ENCODE measurements at places on chromosomes 5 and 9. TPM values are rescaled to one million over a fixed set of nuclear protein-coding genes. Genes with fewer than 3 reads are reported as not detected.

The GCNT1 gene
- total RNA-seq = 86.3 TPM

DNA sequence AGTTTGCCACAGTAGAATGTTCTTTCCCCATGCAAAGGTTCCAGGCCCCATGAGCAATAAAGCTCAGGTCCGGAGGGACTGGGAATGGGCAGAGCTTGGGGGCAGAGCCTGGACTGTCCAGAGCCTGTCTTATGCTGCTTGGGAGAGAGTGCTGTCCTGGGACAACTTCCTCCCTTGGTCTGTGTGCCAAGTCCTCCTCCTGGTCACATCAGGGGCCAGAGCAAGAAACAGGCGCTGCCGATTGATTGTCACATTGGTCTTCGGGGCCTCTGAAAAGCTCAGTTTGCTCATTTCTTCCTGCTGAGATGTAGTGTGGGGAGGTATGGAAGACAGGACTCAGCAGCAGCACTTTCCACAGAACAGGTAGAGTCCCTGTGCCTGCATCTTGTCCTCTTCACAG is 54.0 kb upstream of the FCN1 start:
- DNase-seq = no peak

The PCDHA9 gene
- total RNA-seq = not detected

The TSSK1B gene
- not detected for total RNA-seq

DNA sequence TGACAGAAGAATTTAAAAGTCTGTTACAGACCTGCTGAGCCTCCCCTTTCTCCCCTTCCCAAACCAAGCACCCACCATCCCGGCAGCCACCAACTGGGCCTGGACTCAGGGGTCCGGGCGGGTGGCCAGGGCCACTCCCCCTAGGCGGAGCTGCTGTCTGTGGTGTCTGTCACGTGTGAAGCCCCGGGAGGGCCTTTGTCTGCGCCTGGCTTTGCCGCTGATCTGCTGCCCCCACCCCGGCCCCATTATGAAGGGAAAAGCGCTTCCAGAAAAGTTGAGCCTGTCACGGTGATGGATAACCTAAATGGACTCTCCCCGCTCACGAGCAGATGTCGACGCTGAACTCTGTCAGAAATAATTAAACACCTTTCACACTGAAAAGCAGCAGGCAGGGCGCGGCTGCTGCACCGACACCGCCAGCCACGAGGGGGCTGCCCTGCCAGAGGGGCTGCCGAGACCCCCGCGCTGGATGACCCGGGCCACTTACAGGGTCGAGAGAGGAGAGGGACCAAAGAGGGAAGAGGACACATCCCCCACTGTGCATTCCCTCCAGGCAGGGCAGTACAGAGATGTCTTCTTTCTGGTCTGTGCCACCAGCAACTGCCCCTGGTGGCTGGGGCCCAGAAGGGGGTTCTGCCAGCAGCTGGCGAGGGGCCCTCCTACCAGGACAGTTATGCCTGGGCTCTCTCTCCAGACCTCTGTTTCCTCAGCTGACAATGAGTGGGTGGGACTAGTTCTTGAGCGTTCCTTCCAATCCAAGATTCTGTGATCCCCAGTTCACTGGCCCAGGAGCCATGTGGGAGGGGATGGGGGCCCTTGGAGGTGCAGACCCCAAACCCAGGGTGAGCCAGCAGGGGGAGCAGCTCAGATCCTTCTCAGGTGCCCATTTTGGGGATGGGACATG is 36.0 kb upstream of the BARHL1 start:
- DNase-seq = peak; percentile 30

The FAM53C gene
- total RNA-seq = 27.4 TPM

DNA sequence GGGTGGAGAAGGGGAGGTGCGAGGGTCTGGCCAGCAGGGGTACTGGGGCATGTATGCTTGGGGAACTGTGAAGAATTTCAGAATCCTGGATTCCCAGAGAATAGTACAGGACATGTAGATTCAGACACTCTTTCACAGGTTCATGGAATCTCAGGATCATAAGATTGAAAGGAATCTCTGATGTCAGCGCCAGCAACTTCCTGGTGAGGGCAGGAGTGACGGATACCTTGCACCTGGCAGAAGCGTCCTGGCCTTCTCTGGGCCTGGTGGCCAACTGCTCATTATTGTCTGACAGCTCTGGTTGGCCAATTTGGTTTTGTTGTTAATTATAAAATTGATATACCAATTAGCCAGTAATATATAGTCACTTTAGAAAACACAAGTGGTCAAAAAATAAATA is 6.9 kb downstream of the GM2A start:
- no peak for DNase-seq

- no peak for DNase-seq
Measured at GRCh38 chr9:114757395-114757794, 48.4 kb downstream of the TNFSF15 start.

The IL9 gene
- not detected for total RNA-seq

GRCh38 chr5:1733369-1733768 is 66.3 kb downstream of the MRPL36 start:
- no peak for DNase-seq

- no peak for DNase-seq
Measured at GRCh38 chr5:109692852-109693251, 3.1 kb downstream of the MAN2A1 start.

GRCh38 chr9:19379697-19380046 is 364 bp downstream of the RPS6 start:
- DNase-seq = peak; percentile 31

The ACTBL2 gene
- total RNA-seq = 9.3 TPM

DNA sequence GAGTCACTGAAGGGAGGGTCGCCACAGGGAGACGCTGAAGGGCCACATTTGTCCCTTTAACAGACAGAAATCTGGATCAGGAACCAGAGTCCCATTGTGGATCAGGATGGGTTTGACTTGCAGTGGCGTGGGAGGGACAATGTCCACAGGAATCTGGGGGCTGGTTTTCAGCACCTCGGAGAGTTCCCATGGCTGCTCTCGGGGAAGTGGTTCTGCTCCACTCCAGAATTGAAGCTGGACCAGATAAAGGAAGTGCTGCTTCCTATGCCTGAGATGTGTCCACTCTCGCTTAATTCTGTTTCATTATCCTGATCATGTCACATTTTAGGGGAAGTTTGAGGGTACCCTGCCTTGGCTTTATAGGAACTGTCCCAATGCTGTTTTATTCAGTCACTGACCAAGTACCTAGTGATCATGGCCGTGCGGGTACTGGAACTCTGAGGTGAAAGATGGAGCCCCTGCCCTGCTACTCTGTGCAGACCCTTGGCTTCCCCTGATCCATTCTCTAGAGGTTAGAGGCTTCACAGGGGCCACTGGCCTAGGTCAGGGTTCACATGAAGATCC is 28.7 kb downstream of the ENHO start:
- peak; percentile 48 for DNase-seq

DNA sequence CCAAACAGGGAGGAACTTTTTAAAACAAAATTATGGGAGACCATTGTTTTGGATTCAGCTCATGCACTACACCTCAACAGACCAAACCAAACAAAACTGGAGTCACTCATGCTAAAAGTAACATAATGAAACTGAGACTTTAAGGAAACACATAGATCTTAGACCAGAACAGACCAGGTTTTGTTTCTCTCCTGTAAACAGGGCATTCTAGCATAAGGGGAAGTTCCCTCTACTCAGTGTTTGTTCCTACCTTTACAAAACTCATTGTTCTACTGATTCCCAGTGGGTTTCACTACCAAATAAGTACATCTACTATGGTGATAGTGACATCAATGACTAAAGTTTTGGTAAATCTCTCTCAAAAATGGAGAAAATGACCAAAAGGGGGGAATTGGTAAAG is 1103.6 kb upstream of the EDIL3 start:
- no peak for DNase-seq

The CDKN2B-AS1 gene
- 9.2 TPM for total RNA-seq

- peak; percentile 55 for DNase-seq
Measured at GRCh38 chr9:113309204-113309813, 6.1 kb upstream of the RNF183 start.

DNA sequence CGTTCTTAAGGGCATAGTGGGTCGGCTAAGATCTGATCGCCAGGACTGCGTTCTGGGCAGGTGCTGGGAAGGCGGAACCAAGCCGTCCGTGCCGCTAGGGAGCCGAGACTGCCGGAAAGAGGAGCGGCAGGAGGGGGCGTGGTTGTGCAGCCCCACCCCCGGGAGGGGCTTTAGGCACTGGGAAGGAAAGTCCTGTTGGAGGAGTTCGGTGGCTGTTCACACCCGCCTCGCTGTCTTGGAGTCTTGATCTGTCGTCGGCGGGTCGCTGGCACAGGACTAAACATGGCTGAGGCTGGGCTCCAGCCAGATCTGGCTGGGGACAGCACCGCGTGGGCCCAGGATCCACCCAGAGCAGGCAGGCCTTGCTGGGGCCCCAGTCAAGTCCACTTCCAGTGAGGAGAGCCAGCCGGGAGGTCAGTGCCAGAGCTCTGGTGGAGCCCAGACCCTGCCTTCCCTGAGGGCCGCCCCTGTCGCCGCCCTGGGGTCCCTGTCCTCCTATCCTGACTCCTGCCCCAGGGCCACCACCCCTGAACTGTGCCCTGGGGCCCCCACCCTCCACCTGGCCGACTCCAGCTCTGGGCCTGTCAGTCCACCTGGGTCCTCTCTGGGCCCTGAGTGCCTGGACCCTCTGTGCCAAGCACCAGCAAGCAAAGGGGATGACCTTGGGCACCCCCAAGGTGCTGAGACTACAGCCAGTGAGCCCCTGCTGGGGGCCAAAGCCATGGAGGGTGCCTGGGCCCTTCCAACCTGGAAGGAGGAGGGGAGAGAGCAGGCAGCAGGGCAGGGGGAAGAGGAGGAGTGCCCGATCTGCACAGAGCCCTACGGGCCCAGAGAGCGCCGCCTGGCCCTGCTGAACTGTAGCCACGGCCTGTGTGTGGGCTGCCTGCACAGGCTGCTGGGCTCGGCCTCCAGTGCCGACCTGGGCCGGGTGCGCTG is 4.5 kb downstream of the RNF208 start:
- no peak for DNase-seq

GRCh38 chr5:177320879-177321278 is 9.2 kb upstream of the MXD3 start:
- no peak for DNase-seq

- no peak for DNase-seq
Measured at GRCh38 chr5:145598983-145599382, 236.2 kb downstream of the PRELID2 start.

The MYMK gene
- total RNA-seq = not detected

DNA sequence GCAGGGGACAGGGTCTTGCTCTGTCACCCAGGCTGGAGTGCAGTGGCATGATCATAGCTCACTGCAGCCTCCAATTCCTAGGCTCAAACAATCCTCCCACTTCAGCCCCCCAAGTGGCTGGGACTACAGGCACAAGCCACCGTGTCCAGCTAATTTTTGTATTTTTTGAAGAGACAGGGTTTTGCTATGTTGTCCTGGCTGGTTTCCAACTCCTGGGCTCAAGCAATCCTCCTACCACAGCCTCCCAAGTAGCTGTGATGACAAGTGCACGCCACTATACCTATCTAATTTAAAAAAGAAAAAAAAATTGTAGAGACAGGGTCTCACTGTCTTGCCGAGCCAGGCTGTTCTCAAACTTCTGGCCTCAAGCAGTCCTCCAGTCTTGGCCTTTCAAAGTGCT is 31.6 kb upstream of the LECT2 start:
- DNase-seq = no peak

The TMEM171 gene
- 2.1 TPM for total RNA-seq

- DNase-seq = no peak
Measured at GRCh38 chr5:74433896-74434829, 206.4 kb downstream of the ENC1 start.

The SLC36A3 gene
- total RNA-seq = not detected

DNA sequence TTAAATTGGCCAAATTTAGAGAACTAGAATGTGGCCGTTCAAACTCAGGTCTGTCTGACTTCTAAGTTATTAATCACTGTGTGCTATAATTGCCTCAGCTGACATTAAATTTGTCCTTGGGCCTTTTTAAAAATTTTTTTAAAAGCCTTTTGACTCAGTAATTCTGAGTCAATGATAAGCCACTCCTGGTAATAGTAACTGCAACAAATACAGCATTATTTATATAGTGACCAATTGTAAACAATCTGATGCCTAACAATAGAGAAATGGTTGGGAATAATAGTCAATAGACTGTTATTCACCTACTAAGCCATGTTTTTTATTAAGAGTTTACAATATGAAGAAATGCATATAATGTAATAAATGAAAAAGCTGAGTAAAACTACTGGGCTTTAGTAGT is 70.9 kb upstream of the FSD1L start:
- DNase-seq = no peak

The SH3RF2 gene
- 7.6 TPM for total RNA-seq

DNA sequence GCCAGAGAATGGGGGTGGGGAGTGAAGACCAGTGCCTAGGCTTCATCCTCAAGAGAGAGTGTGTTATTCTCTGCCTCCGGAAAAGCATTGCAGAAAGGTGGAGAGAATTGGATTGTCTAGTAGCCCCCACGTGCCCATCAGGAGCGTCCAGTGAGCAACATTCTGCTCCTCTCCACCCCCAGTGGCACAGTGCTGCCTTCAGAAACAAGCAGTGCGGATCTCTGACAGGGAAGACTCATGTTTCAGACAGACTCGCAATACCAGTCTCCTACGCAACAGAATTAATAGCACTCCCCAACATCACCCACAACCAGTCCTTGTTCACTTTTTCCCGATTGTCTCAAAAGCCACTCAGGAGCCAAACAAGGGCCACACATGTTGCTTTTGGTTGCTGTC is 14.9 kb upstream of the CEL start:
- no peak for DNase-seq

The LECT2 gene
- not detected for total RNA-seq

GRCh38 chr5:88557881-88558280 is 289.2 kb upstream of the TMEM161B start:
- DNase-seq = peak; percentile 22

The PRSS3 gene
- 3.1 TPM for total RNA-seq

- DNase-seq = no peak
Measured at GRCh38 chr9:76200315-76200714, 193.9 kb downstream of the RFK start.

The DIPK1B gene
- total RNA-seq = 1.5 TPM

- DNase-seq = peak; percentile 4
Measured at GRCh38 chr9:99690573-99690972, 131.1 kb upstream of the NR4A3 start.

GRCh38 chr9:134484479-134484878 is 157.1 kb upstream of the COL5A1 start:
- DNase-seq = no peak

GRCh38 chr5:33488558-33489355 is 48.0 kb downstream of the TARS1 start:
- no peak for DNase-seq

GRCh38 chr5:148912146-148912545 is 85.7 kb downstream of the ADRB2 start:
- no peak for DNase-seq

DNA sequence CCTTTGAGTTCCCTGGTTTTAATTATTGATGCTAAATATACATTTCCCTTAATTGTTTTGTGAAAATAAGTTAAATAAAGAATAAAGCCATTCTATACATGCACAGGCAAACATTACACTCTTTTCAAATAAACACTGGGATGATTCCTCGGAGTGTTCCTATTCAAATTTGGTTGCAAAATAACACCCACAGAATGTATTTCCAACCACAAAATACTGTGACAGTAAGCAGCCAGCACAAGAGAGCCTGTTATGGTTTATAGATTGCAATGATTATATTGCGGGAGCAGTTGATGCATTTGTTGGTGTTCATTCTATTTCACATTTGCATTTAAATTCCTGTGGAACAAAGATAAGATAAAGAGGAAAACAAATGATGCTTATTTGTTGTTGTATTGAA is 632.6 kb upstream of the WWC1 start:
- DNase-seq = no peak

The RUFY1 gene
- 38.3 TPM for total RNA-seq

- no peak for DNase-seq
Measured at GRCh38 chr5:44795496-44795895, 13.3 kb upstream of the MRPS30 start.

GRCh38 chr5:12658871-12659446 is 754.7 kb upstream of the CTNND2 start:
- no peak for DNase-seq
